ENCODE measurements at places on chromosomes 4 and X.

- DNase-seq = no peak
These were observed 132.1 kb upstream of the NPY2R start for GRCh38 chr4:155076256-155076785.

DNA sequence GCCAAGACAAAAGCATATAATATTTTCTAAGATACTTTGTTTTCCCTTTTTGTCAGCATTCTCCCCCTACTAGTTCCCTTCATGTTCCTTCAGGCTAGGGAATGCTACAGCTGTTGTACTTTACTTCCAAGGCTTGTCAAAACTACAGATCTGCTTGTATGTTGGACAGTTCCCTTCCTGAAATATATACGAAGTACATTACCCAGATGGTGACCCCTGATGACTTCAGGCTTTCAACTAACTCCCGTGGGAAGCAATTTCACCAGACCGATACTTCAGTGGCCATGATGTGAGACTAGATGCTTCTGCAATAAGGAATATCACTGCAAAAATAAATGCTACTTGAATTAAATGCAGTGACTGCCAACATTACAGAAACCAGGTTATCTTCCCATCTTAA is 332.8 kb downstream of the SH2D1A start:
- DNase-seq = no peak

GRCh38 chrX:17081511-17081910 is 135.1 kb downstream of the REPS2 start:
- DNase-seq = no peak

DNA sequence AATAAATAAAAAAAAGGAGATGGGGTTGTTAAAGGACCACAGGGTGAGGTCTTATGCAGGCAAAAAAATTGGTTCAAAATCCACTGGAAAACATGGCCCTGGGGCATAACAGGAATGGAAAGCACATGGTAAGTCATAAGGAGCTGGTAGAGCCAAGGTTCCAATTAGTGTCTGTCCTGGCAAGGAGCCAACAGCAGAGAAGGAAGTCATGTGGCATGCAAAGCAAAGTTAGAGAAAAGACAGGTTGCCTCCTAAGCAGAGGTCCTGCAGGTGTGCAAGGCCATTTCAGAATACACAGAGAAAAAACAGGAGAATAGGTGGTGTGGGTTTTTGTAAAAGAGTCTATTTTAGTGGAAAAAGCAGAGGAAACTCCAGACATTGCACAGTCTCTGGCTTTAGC is 1881.7 kb downstream of the ARAP2 start:
- no peak for DNase-seq
